ENCODE measurements at places on chromosomes 5 and 9.

DNA sequence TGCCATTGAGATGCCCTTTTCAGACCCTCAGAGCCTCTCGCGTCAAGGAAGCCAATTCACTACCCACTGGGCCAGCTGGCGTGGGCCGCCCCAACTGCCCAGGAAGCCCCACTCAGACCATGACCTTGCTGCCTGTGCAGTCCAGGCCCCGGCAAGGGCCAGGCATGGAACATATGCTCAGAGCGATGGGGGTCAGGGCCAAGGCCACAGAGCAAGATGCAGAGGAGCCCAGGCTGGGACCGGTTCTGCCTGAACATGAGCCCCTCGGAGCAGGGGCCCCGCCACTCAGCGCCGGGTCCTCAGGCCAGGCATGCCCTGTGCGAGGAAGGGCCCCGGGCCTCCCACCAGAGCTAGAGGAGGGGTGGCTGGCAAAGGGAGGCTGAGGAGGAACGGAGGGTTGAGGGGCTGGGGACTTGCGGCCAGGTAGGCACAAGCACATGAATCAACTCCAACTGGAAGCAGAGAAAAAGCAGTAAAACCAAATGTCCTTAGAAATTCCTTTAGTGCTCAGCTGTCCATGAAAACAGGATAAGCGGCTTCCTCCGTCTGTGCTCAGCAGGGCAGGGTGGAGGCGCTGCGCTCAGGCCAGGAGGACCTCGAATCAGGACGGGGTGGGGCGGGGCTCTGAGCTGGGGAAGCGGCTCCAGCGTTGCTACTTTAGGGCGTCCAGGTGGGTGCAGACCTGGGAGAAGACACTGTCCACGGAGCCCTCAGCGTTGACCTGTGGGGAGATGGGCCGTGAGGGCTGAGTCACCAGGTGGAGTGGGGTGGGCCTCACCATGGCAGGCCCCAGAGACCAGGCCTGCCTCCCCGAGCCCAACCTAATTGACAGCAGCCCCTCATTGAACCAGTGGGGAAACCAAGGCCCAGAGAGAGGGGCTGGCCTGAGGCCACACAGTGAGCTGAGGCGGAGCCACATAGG, 9.9 kb downstream of the AK1 start:
- no peak for DNase-seq

- no peak for DNase-seq
These were observed 53.7 kb upstream of the RPL26L1 start for GRCh38 chr5:172905346-172906140.

- DNase-seq, result no peak
These were observed 7.2 kb downstream of the CYFIP2 start for GRCh38 chr5:157273131-157273556.

DNA sequence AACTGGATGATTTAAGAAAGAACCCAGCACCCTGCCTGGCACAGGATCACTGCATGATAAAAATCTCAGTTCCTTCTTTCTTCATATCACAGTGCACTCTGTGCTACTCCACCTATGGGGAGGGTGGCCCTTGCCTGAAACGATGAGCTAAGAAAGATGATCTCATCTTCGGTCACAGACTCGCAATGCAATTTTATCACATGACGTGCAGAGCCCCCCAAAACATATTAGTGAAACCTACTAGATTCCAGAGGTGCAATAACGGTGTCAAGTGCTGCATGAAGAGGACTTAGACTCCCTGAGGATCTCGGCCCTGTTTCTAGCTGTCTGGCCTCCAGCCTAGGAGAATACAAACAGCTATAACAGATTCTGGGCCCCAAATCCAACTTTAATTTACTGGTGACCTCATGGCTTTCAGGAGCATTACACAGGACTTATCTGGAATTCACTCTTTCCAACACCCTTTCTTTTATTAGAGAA, 104.0 kb downstream of the EBF1 start:
- peak; percentile 59 for DNase-seq

GRCh38 chr5:150402901-150403342, 9.8 kb downstream of the CD74 start:
- no peak for DNase-seq

DNA sequence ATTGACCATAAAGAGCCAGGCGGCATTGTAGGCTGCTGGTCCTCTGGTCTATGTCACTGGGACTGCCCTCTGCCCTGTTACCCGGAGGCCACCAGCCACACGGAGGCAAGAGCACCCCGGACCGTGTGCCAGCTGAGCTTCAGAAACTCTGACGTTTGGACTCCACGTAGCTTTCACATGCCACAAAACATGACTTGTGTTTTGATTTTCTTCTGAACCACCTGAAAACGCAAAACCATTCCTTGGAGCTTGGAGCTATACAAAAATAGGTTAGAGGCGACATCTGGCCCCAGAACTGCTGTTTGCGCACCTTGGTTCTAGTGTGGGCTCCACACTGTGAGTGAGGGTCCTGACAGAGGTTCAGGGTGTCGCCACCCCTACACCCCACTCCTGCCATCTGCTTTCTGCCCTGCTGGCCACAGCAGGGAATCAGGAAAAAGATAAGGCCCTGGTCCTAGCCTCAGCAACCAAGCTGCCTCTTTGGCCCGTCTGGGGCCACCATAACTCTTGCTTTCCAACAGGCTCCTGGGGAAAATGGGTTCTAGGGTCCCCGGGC, 151.3 kb upstream of the IRX2 start:
- DNase-seq, result no peak

DNA sequence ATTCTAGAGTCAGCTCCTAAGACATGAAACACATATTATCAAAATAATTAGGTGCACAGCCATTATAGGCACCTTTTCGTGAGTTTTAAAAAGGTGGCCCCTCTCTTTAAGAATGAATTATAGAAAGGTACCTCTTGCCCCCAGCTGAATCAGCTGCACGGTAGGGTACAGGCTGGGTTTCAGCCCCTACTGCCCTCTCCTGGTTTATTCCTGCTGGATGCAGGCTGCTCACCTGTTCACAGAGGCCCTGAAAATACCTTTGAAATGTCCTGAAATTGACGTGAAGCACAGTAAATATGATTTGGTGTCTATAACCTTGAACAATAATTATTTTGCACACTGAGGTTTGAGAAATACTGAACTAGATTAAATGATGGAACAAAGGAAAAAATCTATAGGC, 504.8 kb upstream of the SGCD start:
- no peak for DNase-seq

DNA sequence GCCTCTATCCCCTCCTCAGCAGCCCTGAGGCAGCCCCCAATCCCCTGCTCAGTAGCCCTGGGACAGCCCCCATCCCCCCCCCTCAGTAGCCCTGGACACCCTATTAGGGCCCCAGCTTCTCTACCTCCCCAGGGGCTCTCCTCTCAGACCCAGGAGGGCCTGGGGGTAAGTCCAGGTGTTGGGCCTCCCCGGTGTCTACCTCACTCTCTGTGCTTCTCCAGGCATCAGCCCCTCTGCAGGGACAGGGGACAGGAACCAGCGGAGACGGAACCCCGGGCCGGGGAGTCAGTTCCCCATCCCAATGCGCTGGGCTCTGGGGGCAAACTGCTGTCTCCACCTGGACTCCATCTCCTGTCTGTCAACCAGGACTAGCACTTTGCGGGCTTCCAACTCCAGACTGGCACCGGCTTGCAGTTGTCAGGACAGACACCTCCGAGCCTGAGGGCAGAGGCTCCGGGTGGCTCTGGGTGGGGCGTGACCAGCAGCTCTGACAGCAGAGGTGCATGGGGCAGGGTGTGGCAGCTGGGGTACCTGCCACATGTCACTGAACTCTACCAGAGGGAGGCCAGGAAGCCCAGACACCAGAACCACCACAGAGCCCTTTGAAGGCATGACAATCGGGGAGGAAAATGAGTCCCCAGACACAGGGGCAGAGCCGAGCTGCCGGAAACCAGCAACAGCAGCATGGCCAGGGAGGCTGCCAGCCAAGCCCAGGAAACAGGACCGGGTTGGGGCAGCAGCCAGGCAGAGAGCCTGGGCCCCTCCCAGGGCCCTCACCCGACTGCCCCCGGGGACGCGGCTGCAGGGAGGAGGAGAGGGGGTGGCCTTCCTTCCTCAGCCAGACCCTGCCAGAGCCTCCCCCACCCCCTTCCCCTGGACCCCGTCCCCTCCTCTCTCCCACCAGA, 17.7 kb upstream of the UBAC1 start:
- no peak for DNase-seq

- no peak for DNase-seq
These were observed 6.1 kb upstream of the TNIP1 start for GRCh38 chr5:151086905-151087360.

DNA sequence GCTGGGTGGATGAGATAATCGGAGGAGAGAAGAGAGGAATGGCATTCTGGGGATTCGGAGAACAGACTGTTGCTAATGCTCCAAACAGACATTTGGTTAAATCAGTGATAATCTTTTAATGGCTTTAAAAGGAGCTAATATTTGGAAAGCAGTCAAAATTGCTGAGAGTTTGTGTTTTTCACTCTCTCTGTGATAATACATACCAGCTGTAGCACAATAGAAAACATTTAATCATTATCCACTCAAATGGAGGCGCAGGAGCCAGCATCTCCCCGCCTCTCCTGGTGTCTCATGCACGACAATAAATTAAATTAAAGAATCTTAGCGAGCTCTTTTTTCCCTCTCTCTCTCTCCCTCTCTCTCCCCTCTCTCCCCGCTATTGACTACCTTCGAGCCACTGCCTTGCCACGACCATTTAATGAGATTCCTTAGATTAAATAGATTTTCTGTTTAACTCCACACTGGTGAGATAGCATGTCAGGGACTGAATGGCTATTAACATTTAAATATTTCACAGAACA, 268.6 kb upstream of the MVB12B start:
- DNase-seq, result no peak

GRCh38 chr5:124986667-124987066, 240.2 kb upstream of the ZNF608 start:
- no peak for DNase-seq

- no peak for DNase-seq
These were observed 49.2 kb upstream of the SHOC1 start for GRCh38 chr9:111843971-111844370.

- DNase-seq, result no peak
These were observed 377.4 kb downstream of the PDE4D start for GRCh38 chr5:59516161-59516560.

DNA sequence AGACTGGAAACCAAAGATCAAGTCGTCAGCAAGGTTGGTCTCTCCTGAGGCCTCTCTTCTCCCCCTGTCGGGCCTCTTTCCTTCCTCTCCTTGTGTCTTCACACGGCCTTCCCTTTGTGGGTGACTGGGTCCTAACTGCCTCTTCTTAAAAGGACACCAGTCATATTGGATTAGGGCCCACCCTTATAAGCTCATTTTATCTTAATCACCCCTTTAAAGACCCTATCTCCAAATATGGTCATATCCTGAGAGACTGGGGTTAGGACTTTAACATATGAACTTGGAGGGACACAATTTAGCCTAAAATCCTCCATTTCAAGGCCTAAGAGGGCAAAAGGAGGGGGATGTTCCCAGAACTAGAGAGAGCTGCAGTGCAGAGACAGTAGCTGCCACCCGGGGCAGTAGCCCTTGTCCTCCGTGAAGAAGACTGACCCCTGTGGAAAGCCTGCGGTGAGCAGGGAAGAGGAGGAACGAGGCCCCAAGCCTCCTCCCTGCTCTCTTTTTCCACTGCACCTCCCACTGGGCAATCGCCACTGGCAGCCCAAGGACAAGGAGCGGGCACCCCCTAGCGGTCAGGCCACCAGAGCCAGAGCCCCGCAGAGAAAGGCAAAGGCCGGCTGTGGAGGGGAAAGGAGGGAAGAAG, 34.9 kb downstream of the CFAP90 start:
- DNase-seq, result peak; percentile 40

DNA sequence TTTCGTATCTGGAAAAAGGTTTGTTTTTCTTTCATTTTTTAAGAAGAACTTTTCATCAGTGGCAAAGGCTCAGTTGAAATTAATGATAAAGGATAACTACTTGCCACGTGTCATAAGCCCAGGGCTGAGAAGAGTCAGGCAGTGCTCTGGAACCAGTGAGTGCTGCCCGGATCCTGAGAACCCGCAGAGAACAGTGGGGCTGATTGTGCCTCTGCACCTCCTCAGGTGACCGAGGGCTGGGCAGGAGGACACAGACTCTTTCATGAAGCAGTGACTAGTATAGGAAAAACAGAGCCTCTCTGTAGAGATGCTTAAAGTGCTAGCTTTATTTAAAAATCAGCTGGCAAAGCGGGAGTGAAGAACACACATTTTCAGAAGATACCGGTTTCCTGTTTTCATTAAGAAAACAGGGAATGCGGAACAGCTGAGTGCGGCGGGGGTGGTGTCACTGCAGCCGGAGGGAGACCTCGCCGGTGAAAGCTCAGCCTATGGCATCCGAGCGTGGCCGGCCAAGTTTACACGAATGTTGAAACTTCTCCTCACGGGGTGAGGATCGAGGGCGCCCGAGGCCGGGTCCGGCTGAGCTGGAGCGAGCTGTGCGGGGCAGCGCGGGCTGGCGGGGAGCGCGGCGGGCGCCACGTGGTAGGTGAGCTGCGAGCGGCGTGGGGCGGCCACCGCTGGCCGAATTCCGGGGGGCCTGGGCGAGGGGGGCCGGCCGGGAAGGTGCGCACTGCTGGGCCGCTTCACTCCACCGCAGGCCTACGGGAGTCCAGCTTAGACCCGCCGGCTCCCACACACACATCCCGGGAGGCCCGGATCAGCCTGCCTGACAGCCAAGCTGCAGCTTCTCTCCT, 134.7 kb upstream of the DMRT1 start:
- peak; percentile 64 for DNase-seq

DNA sequence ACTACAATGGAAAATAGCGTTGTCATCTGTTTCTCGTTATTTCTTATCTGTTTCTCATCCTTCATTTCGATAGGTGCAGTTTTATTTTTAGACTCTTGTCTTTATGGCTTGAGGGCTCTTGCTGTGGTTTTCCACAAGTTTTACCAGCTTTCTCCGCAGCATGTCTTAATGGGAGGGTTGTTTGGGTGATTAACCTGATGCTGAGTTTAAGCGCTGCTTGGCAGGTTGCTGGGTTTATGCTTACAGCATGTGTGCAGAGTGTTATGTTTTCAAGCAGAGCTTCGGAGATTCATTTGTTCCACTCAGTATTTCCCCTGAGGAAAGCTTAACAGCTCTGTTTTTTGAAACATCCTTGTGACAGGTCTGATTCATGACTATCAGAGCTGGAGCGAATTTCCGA, 154.0 kb downstream of the SLC12A2 start:
- DNase-seq, result peak; percentile 77

DNA sequence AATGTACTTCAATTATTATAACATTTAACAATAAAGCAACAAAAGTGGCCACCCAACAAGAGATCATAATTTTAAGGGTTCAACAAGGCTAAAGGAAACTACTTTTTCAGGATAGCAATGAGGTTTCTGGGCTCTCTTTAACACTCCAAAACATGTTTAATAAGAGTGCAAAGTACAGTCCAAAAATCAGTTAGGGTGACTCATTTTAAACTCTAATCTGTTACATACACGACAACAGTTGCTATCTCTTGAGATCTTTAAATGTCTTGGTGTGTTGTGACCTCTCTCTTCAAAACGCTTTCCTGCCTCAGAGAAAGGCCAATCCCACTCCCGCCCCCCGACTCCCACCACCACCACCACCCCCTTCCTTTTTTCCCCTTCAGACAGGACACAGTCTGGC, 11.5 kb downstream of the NFIB start:
- DNase-seq, result no peak

GRCh38 chr9:126276056-126276728, 50.4 kb upstream of the MVB12B start:
- DNase-seq, result no peak

Data from fibroblast of mammary gland (primary cell).